NCI-H1694 (cell line): ENCODE measurements at places on chromosomes 16 and 17.

GRCh38 chr16:66996983-66997358 is 8.6 kb downstream of the CES4A start:
- no peak for DNase-seq

- no peak for DNase-seq
Measured at GRCh38 chr16:56780646-56781045, 50.7 kb downstream of the NUP93 start.

- no peak for DNase-seq
Measured at GRCh38 chr16:86895606-86896005, 317.3 kb downstream of the FOXL1 start.

GRCh38 chr17:49779739-49780231 is 8.7 kb upstream of the KAT7 start:
- peak; percentile 22 for DNase-seq

DNA sequence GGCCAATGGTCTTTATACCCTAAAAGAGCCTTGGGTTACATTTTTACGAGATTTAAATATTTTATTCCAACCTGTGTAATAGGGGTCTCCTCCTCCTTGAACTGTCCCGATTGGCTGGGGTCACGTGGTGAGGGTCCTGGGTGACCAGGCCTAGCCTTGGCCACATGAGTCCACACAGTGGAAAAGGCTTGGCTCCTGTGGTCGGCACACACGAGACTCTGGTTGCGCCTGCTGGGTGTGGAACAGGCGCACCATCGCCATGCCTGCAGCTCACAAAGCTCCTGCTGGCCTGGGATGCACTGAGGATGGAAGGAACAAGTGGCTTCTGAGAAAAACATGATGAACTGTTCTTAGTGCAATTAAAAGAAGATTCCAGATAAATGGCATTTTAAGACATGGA is 103.9 kb upstream of the ZNF750 start:
- DNase-seq, result no peak
